ENCODE measurements at places on chromosomes 12 and 14.

DNA sequence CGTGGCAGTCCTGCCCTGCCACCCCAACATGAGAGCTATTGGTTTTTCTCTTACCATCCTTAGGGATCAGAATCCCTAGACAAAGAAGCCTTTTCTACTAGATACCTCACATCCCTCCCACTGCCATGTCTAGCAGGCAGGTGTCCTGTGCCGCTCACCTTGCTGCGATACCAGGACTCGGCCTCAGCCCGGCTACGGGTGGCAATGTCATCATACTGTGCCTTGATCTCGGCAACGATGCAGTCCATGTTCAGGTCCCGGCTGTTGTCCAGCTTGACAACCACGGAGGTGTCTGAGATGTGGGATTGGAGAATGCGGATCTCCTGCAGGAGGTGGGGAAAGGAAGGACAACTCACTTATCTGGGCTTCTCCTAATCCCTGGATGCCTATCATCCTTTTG lies 4.5 kb downstream of the KRT83 start:
- H3K4me3 ChIP-seq = no peak overlapping the region
- peaks cover 11% of the 10 kb centered on the region for H3K27me3 ChIP-seq
- no peak overlapping the region for H3K27ac ChIP-seq
- DNase-seq = no peak
- no peaks in the 10 kb centered on the region for H3K36me3 ChIP-seq
- H3K4me1 ChIP-seq = no peaks in the 10 kb centered on the region

- H3K27ac ChIP-seq = no peak overlapping the region
- H3K4me1 ChIP-seq = no peaks in the 10 kb centered on the region
- H3K4me3 ChIP-seq = no peak overlapping the region
- H3K27me3 ChIP-seq = no peaks in the 10 kb centered on the region
- H3K36me3 ChIP-seq = peaks cover 48% of the 10 kb centered on the region
These were observed 29.8 kb upstream of the AMN start for GRCh38 chr14:102892651-102893050.

DNA sequence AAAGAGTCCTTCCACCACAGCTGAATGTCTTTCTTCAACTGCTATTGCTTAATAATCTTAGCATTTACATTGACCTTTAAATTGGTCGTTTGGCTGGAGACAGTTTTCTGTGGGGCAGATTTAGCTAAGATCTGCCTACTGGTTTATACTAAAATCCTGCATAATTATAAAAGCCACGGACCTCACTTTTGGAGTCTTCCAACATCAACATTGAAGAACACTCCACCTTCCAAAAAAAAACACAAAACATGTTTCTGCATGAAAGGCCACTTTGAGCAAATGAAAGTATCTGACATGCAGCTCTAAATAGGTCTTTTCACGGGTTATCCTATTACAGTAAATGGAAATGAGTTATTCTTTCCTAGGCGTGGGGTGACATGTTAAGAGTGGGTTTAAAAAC lies 57.0 kb upstream of the KRR1 start:
- no peak for DNase-seq
- no peaks in the 10 kb centered on the region for H3K36me3 ChIP-seq
- no peak overlapping the region for H3K27ac ChIP-seq
- H3K4me3 ChIP-seq = no peak overlapping the region
- H3K27me3 ChIP-seq = no peaks in the 10 kb centered on the region
- no peaks in the 10 kb centered on the region for H3K4me1 ChIP-seq

DNA sequence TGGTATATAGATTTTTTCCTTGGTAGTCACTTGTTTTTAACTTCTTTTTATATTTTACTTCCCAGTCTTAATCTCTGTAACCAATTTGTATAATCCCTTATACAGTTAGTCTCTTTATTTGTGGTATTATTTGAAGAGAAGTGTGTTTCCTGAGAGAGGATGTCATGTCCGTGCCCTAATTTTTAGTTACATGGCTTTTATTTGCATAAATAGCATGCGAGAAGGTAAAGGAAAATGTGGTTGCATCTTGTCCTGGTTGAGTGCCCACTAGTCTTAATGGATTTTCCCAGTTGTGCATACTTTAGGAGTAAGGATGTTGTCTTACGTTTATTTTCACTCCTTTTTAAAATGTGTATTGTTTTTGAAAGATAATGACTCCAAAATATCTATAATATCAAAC lies 27.5 kb downstream of the RAP1B start:
- no peaks in the 10 kb centered on the region for H3K36me3 ChIP-seq
- H3K27ac ChIP-seq = no peak overlapping the region
- no peaks in the 10 kb centered on the region for H3K27me3 ChIP-seq
- DNase-seq = no peak

Data from heart left ventricle (tissue), 16 donors.